ENCODE measurements at places on chromosomes 5 and 9. TPM values are rescaled to one million over a fixed set of nuclear protein-coding genes. Genes with fewer than 3 reads are reported as not detected.

Gene GLRA1
- not detected for total RNA-seq

Gene PTPN3
- 19.0 TPM for total RNA-seq

Gene ARHGEF39
- 0.89 TPM for total RNA-seq

Gene SLC34A1
- total RNA-seq, result not detected

Gene IPPK
- 4.7 TPM for total RNA-seq

Gene NSUN2
- total RNA-seq, result 22.1 TPM

Gene PCDHB16
- total RNA-seq, result 0.63 TPM

Gene INIP
- 7.6 TPM for total RNA-seq

Gene AQP7
- not detected for total RNA-seq

Gene CATSPER3
- 0.13 TPM for total RNA-seq

Gene SHOC1
- not detected for total RNA-seq

Gene ZNF300
- 4.1 TPM for total RNA-seq

Gene CARTPT
- total RNA-seq, result not detected

All from mesangial cell (primary cell).